ENCODE measurements at places on chromosomes 3 and 15. TPM values are rescaled to one million over a fixed set of nuclear protein-coding genes. Genes with fewer than 3 reads are reported as not detected.

The RAB8B gene
- 88.6 TPM for total RNA-seq

The EPHB3 gene
- total RNA-seq: 2.6 TPM

The MEIS2 gene
- 42.9 TPM for total RNA-seq

The ANKUB1 gene
- total RNA-seq: not detected

The DUOXA2 gene
- not detected for total RNA-seq

The FOXL2 gene
- 18.2 TPM for total RNA-seq

The SPINT1 gene
- total RNA-seq: 1.3 TPM

The WDR93 gene
- total RNA-seq: not detected

The KCNH8 gene
- total RNA-seq: not detected

The ECE2 gene
- total RNA-seq: not detected

The ZBBX gene
- not detected for total RNA-seq

The PARP16 gene
- total RNA-seq: 3.0 TPM

The APH1B gene
- total RNA-seq: 11.6 TPM

The DUOX1 gene
- under 0.01 TPM for total RNA-seq

The OXTR gene
- total RNA-seq: 12.3 TPM

The IL12A gene
- total RNA-seq: 7.2 TPM

The NMNAT3 gene
- under 0.01 TPM for total RNA-seq

The PXK gene
- 52.7 TPM for total RNA-seq

The IL5RA gene
- not detected for total RNA-seq

Measured in placental pericyte (primary cell).